Left colon (tissue), 2 donors: ENCODE measurements at places on chromosomes 3 and 15. TPM values are rescaled to one million over a fixed set of nuclear protein-coding genes. Genes with fewer than 3 reads are reported as not detected.

ARNT2 gene
- total RNA-seq = 4.9 TPM

HTR3C gene
- not detected for total RNA-seq

TICRR gene
- total RNA-seq = 1.3 TPM

HRG gene
- not detected for total RNA-seq

TEX264 gene
- 68.0 TPM for total RNA-seq

- DNase-seq = peak; percentile 18
These were observed 48.8 kb downstream of the EPHA6 start for GRCh38 chr3:96863129-96863740.

DNA sequence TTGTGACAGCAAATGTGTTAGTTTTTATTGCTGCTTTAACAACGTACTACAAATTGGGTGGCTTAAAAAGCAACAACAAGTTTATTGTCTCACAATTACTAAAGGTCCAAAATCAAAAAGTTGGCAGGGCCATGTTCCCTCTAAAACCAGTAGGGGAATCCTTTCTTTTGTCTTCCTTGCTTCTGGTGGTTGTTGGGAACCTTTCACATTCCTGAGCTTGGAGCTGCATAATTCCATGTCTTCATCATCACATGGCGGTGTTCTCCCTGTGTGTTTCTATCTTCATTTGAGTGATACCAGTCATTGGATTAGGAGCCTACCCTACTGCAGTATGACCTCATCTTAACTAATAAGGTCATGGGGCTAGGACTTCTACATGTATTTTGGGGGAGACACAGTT lies 7.4 kb downstream of the SPRED1 start:
- DNase-seq = no peak

DNA sequence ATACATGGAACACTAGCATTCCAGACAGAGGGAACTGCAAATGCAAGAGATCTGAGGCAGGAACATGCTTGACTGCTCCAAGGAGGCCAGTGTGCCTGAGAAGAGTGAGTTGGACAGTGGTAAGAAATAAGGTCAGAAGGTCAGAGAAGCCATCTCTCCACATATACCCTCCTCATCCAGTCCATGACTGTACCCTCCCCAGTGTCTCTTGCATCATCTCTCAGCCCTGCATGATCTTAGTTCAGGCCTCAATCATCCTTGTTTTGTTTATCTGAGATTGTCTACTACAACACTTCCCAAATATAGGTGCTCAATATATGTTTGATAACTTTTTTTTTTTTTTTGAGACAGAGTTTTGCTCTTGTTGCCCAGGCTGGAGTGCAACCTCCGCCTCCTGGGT lies 5.5 kb upstream of the RSL24D1 start:
- no peak for DNase-seq

DNA sequence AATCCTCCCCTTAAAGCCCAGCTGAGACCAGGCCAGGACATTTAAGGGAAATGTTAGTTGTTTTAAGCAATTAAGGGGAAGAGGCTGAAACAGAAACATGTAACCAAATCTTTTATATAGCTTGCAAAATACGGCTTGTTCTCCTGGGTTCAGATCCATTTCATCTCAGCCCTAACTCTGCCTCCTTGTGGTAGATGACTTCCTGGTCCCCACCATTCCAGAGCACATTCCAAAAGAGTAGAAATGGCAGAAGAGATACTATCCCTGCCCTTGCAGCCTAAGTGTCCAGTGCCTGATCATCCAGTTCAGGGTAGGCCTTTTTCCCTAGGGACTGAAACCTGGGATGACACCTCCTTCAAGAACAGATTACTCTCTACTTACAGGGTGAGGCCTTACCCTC lies 266.2 kb upstream of the VEPH1 start:
- no peak for DNase-seq

DNA sequence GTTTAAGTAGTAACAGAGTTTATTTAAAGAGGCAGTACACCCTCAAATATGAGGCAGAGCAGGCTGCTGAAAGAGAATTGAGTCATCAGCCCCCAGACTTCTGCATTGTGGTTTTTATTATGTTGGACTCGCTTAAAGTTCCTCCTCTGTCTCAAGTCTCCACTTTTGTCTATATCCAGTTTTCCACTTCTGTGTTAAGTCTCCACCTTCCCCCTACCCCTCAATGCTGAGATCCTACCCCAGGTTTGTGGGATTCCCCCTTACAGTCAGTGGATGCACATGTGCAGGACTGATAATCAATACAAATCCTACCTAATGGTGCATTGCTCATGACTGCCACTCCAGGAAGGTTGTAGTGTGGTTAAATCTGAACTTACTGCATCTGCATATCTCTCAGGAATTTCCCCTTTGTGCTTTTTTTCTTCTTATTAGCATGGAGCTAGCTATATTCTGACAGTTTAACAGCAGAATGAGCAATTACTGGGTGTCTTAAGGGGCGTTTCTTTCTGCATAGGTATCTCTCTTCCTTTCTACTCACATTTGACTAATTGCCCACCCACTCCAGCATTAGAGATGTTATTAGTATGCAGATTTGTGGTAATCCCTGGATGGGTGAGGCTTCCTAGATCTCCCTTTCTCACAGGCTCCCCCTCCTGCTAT lies 11.9 kb upstream of the CD200R1L start:
- no peak for DNase-seq

DNA sequence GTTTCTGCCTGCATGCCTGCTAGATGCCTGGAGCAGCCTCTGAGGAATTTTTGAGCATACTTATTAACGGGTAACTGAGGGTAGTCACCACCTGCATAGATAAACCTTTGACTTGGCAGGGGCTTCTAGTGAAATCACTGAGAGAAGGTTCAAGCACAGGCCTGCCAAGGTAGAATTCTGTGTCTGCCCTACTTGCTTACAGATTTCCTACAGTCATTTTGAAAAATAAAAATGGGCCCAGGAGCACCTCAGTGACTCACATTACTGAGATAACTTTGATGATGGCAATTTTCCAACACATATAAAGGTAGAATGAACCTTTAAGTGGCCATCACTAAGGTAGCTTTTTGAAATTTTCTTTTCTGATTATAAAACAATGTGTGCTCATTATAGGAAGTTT lies 10.8 kb downstream of the CRTAP start:
- no peak for DNase-seq

DNA sequence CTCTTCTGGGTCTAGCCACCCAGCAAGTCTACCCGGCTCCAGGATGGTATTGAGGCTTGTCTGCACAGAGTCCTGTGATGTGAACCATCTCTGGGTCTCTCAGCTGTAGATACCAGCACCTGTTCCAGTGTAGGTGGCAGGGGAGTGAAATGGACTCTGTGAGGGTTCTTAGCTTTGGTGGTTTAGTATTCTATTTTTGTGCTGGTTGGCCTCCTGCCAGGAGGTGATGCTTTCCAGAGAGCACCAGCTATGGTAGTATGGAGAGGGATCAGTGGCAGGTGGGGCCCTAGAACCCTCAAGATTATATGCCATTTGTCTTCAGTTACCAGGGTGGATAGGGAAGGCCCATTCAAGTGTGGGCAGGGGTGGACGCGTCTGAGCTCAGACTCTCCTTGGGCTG lies 283.4 kb upstream of the LYSMD4 start:
- DNase-seq = no peak

DNA sequence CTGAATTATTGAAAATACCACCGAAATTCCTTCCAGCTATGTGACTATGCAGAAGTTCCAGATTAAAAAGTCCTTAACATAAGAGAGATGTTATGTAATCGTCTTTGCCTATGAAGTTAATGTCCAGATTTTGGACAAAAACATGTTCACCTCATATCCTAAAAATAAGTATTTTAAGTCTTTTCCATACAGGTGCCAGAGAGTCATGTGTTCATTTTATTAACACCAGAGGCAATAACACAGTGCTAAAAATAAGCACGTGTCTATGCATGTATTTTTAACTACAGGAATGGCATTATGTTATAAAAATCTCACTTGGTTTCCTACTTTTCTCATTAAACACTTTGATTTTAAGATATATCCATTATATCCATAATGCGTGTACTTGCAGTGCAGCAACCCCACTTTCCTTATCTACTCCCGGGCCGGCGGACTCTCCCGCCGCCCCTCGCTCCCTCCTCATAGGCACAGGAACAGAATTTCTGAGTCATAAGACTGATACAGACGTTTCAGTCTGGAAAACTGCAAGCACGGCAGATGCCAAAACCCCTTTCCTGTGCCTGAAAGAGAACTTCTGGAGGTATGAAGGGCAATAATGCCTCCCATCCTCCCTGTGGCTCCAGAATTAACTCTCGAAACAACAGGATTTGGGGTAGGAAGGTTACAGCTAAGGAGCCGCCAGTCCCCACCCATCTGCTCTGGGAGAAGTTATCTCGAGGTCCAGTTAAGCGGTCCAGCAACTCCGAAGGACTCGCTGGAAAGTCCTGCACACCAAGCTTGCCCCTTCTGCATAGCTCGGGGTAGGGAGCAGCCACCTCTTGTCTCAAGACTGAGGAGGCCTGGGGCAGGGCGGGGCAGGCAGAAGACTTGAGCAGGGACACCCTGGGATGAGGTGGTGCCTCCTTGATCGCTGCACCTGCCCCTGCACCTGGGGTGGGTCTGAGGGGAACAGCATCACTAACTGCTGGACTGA lies 22.3 kb upstream of the PSTPIP1 start:
- DNase-seq = no peak

GRCh38 chr3:141228395-141228794 lies 3.2 kb upstream of the PXYLP1 start:
- DNase-seq = no peak

GRCh38 chr3:110984456-110985250 lies 87.0 kb upstream of the NECTIN3 start:
- DNase-seq = no peak

DNA sequence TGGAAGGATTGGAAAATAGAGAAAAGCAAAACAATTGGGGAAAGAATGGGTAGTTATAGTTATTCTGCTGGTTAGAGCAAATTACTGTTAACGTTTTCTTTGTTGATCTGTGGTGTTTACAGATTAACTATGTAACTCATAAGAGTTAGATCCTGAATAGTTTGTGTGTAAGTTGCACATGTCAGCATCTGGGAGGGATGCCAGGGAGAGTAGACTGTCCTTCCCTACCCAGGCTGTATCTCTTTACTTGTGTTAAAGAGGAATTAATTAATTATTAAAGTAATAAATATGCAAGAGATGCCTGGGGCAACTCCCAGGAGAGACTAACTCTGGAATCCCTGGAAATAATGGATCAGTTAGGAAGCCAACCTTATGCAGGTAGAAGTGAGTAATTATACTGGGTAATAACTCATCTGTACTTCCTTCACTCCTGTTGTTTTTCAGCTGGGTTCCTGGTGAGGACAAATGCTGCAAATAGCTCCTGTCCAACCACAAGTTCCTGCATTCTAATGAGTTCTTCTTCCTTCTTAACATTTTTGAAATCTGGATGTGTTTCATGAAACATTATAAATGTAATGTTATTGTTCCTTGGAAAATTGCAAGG lies 18.9 kb downstream of the GHRL start:
- DNase-seq = no peak
